ENCODE measurements at places on chromosomes 3 and 15. TPM values are rescaled to one million over a fixed set of nuclear protein-coding genes. Genes with fewer than 3 reads are reported as not detected.

GUCA1C gene
- not detected for polyA plus RNA-seq

GOLGA8T gene
- not detected for polyA plus RNA-seq

PATL2 gene
- not detected for polyA plus RNA-seq

CP gene
- polyA plus RNA-seq: not detected

GRM7 gene
- polyA plus RNA-seq: 21.9 TPM

SNX4 gene
- 180 TPM for polyA plus RNA-seq

IL17RB gene
- polyA plus RNA-seq: 2.2 TPM

CTXND1 gene
- not detected for polyA plus RNA-seq

DUOX1 gene
- polyA plus RNA-seq: not detected

ANKRD63 gene
- polyA plus RNA-seq: not detected

ARNT2 gene
- polyA plus RNA-seq: 49.8 TPM

RAP2B gene
- polyA plus RNA-seq: 3.9 TPM

CACNA2D2 gene
- polyA plus RNA-seq: 7.8 TPM

All from neural cell (in vitro differentiated cells).